ENCODE measurements at places on chromosomes 6 and 20.

DNA sequence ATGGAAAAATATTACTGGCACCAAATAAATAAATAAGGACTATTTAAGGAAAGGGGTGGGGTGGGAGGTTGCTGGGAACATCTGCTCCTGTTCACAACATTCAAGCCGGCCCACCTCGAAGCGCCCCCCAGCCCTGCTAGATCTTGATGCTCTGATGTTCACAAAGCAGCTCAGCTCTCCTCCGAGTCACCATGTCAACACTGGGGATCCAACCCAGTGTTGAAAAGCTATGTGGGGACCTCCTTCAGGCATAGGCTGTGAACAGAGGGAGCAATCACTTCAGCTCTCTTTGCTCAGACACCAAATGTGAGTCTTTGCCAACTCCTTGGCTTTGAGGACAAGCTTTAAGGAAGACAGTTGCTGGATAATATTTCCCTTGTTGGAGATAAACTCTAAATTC lies 176.8 kb upstream of the NT5E start:
- no peak for DNase-seq

GRCh38 chr6:88814909-88815308 lies 148.5 kb downstream of the RNGTT start:
- DNase-seq, result no peak

DNA sequence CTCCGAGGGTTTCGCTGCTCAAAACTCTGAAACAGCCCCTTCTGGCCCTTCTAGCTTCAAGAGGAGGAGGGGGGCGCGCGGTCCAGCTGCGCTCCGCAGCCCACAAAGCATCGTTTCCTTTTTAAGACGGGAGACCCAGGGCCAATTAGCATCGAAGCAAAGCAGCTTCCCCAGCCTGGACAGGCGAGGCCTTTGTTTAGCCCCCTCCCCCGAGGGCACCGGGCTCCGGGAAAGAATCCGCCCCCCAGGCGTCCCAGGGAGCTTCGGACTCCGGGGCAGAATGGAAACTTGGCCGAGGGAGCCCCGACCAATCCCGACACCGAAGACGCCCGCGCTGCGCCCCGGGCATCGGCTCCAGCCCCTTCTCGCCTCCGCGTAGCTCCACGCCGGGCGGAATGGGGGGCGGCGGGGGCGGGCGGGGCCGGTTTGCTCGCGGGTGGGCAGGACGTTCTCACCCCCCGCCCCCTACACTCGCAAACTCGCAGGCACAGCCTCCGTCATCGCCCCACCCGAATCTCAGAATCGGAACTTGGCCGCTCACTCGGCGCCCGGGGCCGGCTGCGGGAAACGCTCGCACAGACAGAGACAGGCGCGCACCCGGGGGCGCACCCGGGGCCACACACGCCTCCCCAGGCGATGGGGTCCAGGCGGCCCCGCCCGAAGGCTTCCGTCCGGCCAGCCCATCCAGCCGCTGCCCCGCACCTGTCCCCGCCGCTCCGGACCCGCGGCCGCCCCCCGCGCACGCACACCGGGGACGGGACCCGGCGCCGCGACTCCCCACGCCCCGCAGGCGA lies 628 bp downstream of the NKAIN4 start:
- DNase-seq, result no peak

GRCh38 chr6:1739680-1740079 lies 130.0 kb downstream of the FOXC1 start:
- no peak for DNase-seq

DNA sequence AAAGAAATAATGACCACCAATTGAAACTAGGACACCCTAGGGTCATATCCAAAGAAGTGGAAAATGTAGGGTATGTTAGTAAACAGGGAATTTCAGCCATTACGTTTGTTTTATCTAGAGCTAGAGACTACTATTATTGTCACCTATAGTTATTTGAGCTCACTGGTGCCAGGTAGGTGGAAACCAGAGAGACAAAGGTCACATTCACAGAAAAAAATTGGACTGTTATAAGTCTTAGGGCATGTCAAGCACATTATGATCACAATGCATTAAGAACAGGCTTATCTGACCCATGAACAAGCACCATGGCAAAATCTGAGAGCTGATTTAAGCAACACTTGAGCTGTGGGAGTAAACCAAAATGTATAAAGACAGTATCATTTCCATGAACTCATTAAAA lies 530.1 kb upstream of the CITED2 start:
- DNase-seq, result no peak

GRCh38 chr6:43255408-43256054 lies 12.2 kb downstream of the TTBK1 start:
- DNase-seq, result no peak

DNA sequence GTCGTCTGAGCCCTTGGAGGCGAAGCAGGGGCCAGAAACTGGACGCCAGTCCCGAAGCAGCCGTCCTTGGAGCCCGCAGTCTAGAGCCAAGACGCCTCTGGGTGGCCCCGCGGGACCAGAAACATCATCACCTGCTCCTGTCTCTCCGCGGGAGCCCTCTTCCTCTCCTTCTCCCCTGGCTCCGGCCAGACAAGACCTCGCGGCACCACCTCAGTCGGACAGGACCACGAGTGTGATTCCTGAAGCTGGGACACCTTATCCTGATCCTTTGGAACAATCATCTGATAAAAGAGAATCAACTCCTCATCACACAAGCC lies 416 bp downstream of the RSPH4A start:
- peak; percentile 29 for DNase-seq

DNA sequence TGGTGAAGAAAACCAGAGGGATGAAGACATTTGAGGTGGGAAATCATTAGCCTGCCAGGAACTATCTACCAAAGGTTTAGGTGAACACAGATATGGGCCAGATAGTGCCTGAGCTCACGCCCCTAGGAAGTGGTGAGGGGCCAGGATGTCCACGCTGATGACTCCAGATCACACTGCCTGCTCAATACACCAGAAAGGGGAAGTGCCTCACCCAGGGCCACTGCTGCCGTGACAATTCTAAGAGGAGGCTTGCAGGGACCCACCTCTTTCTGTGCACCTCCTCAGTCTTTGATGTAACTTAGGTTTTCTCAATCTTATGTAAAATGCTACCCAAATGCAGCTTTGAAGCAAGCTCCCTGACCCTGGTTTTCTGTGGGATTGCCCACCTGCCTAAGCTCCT lies 5.4 kb upstream of the RAB44 start:
- no peak for DNase-seq

GRCh38 chr6:20403766-20404640 lies 2.3 kb downstream of the E2F3 start:
- peak; percentile 86 for DNase-seq

DNA sequence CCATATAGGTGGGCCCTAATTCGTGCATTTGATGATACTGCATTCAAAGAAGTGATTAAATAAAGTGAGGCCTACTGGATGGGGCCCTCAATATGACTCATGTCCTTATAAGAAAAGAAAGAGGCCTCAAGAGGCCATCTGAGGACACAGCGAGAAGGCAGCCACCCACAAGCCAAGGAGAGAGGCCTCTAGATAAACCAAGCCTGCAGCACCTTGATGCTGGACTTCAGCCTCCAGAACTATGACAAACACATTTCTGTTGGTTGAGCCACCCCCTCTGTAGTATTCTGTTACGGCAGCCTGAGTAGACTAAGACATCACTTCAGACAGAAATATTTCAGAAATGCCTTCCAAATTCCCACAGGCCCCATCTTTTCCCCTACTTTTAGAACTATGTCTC lies 82.5 kb upstream of the PLEKHG1 start:
- DNase-seq, result no peak

DNA sequence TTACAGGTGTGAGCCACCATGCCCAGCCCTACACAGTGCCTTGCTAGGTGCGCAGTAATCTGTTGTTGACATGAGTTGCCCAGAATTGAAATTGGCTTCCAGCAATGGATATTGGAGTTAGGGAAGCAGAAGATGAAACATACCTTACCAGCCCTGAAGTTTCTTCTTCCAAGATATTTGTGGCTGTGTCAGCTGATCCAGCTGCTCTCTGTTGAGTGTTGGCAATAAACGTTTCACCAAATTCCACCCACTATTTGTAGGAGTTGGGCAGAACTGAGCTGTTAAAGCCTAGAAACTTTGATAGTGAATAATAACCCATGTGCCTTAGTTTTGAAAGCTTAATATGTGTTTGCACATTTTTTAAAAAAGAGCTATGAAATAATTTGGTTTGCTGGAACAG lies 218.2 kb upstream of the SNX9 start:
- no peak for DNase-seq

GRCh38 chr6:16055852-16056251 lies 73.0 kb upstream of the MYLIP start:
- DNase-seq, result no peak

DNA sequence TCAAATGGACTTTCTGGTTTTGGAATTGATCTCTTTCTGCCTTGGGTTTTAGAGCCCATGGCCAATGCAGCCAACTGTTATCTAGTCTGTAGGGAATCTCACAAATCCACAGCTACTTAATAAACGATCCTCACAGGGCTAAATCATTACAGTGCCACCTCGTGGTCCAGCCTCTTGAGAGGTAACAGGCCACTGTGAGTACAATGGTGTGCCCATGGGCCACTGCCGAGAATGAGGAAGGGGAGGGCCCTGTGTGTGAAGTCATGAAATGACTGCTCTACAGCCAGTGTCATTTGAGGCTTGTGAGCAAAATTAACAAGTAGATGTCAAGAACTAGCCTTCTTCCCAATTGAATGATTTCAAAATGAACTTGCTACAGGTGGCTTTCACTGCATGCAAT lies 54.3 kb upstream of the GMPR start:
- peak; percentile 51 for DNase-seq

- DNase-seq, result peak; percentile 94
Observed at GRCh38 chr6:72560721-72561593, 60.9 kb upstream of the KCNQ5 start.

- no peak for DNase-seq
Observed at GRCh38 chr6:18820725-18821124, 433.6 kb downstream of the RNF144B start.

DNA sequence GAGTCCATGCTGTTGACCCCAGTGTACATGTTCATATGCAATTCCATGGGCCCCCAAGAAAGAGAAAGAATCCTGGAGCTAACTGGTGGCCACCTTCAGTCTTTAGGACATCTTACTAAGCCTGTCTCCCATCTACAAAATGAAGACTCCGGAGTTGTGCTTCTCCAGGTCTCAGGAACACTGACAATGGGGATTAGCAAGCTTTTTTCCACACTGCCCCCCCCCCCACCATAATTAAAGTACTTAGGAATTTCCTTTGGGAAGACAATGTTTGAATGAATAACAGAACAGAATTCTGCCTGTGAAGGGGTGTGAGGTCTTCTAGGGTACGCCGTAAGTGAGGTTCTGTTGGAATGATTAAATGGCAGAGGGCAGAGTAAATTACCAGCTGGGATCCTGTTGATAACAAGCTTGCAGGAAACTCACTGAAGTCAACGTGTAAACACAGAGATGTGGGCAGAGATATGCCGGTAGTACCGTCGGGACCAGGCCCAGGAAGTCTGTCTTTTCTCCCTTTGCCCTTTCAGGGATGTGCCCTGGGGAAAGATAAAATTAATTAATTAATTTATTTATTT lies 63.1 kb downstream of the ANKRD6 start:
- peak; percentile 24 for DNase-seq

GRCh38 chr6:47464052-47464451 lies 13.5 kb upstream of the CD2AP start:
- DNase-seq, result no peak

GRCh38 chr6:113587078-113587699 lies 270.0 kb upstream of the MARCKS start:
- DNase-seq, result no peak

DNA sequence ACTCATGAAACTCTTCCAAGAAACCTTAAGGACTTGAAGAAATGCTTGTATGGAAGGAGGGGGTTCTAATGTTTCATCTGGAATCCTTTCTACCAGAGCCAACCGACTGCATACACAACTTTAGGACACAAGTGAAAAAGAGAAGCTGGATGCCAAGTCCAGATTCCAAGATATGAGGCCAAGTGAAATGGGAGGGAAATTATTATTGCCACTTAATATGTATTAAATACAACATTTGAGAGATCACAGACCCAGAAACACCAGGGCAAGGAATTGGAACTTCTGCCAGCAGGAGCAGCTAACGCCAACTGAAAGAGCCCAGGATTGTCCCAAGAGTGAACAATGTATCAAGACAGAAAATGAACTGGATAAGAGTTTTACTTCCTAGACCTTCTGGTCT lies 144.2 kb downstream of the ARHGAP18 start:
- no peak for DNase-seq

- no peak for DNase-seq
Observed at GRCh38 chr6:4303638-4304037, 168.3 kb upstream of the ECI2 start.

GRCh38 chr6:153553627-153554026 lies 422.5 kb upstream of the RGS17 start:
- DNase-seq, result no peak

DNA sequence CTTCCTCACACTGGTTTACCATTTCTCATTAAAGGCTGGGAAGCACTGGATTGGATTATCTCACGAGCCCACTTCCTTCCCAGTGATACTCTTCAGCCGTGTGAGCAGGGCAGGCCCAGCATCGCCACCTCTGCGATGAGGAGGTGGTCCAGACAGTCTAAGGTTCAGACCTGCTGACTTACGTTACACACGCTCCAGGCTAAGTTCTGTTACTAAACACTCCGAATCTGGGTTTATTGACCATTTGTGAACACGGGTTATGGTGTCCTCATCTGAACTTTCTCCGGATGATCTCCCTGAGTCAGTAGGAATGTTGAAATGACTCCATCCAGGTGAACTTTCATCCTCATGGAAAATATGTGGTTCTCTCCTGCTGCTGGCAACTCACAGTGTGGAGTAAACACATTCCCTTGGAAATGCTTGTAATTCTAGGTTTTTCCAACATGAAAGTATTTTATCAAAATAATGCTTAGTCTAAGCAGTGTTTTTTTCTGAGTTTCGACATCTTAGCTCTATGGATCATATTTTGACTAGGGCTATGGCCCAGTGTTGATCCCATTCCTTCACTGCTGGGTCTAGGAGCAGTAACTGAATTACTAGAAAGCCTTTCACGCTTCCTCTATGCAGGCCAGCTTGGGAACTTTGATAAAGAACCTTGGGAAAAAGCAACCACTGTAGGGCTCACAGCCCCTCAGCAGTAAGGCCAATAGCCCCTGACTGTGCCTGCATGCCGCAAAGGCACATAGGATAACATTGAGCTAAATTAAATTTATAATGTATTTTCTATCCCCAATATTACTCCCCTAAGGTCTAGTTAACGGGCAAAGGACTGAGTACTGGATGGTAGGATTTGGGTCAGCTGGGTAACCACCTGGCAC lies 37.7 kb upstream of the PXDC1 start:
- no peak for DNase-seq

DNA sequence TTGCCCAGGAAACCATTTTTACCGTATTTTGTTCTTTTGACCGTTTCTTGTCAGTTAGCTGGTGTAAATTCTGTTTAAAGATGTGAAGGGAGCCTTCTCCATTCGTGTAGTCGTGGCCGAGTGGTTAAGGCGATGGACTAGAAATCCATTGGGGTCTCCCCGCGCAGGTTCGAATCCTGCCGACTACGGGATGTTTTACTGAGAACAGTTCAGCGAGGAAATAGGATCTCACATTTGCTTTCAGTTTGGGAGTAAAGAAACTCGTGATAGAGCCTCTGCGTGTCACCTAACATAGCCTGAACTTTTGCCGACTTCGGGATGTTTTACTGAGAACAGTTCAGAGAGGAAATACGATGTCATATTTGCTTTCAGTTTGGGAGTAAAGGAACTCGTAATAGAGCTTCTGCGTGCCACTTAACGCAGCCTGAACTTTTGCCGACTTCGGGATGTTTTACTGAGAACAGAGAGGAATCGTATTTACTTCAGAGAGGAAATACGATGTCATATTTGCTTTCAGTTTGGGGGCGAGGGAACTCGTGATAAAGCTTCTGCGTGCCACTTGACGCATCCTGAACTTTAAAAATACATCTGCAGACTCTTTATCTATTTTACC lies 5.9 kb upstream of the ZNF184 start:
- DNase-seq, result peak; percentile 95

All from erythroblast (primary cell).